Right renal pelvis (tissue), 4 donors: ENCODE measurements at places on chromosomes 7 and 10. TPM values are rescaled to one million over a fixed set of nuclear protein-coding genes. Genes with fewer than 3 reads are reported as not detected.

DNA sequence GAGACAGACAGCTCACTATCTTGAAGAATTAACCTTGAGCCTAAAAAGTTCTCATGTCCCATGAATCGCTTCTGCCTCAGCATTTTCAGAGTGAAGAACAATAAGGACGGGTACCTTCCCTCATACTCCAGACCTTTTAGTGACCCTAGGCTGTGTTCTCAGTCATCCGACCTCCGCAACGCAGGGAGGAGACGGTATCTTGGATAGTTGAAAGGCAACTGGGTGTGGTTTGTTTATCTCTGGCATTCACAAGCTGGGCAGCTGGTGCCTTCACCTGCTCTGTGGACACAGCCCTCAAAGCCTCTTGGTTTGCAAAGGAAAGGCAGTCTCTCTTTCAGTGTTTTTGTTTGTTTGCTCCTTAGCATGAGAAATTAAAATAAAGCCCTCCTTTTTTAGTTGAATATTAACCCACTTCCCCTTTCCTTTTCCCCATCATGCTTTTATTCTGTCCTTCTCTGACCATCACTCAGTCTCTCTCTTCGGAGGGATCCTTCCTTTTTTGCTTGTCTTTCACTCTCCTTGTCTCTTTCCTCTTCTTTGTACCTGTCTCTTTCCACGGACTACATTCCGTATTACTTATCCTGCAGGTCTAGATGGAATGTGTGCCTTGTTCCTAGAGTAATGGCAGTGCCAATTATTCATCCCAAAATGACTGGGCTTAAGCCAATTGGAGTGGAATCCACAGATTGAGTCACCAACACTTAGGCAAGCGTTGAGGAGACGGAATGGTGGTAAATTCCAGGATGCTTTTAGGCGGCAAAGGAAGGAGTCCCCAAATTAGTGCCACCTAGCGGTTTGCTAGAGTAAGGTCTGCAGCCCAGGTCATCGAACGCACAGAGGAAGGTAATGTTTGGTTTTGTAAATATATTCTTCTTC lies 45.8 kb downstream of the PRR15 start:
- no peak for DNase-seq

DNA sequence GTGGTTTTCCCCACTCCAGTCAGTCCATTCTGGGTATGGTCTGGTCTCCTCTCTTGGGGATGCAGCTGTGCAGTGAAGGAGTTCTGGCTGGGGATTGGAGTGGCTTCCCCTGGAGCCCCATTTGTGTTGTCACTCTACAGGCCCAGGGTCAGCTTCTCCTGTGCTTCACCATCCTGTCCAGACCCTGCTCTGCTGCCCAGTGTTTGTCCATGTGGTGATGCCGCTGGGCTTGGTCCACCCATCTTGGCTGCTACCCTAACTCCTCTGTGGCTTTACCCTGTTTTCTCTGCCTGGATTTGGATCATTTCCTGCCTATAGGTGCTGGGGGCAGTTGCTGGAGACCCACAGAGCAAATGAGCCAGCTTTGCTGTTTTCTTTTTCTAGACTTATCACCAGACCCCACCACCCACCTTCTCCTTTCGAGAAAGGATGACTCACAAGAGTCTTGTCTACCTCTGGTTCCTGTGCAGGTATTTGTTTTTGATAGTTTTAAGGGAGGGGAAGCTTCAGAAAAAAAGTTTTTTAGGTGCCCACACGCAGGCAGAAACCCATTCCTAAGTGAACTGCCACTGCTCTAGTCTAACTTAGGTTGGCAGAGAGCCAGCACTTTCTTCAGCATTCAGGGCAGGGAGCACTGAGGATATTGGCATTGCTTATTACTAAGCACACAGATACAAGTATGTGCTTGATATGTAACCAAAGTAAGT lies 8.5 kb downstream of the ZDHHC16 start:
- no peak for DNase-seq

Gene MLXIPL
- 5.1 TPM for polyA plus RNA-seq

DNA sequence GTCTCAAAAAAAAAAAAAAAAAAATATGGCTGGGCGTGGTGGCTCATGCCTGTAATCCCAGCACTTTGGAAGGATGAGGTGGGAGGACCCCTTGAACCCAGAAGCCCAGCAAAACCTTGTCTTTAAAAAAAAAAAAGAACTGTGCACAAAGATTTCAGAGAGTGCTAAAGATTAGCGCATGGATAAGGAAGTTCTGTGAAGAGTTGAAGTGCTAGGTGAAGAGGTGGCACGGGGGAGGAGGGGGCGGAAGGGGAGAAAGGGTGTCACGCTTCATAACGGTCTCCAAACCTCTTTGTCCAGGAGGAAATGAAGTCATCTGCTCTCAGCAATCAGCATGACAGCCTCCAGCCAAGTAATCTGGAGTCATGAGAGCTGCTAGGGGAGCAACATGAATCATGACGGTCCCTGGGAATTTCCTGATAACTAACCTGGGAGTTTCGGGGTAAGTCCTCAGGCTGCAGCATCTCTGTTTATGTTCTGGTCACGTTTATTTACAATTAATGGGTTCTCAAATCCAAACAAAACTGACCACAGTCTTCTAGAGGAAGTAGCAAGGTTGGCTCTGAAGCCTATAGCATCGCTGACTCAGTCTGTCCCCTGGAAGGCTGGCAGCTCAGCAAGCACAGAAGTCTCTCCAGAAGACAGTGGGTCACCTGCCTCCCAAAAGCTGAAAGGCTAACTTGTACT lies 1.9 kb upstream of the PLAU start:
- no peak for DNase-seq

Gene EEF1AKMT2
- polyA plus RNA-seq = 41.4 TPM

DNA sequence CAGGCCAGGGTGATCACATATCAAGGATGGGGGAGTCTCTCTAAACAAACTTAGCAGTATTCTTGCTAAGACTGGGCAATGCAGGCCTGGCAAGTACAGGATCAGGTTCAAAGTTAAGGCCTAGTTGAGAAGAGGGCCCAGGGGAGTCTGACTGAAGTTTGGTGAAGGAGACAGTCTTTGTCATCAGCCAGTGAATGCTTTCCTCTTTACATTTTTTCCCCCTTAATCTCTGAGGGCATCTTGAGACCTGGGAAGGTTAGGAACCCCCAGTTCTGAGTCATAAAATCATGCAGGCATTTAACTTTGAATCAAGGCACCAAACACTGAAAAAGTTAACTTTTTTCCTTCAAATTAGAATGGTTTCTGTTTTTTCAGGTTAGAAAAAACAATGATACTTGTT lies 311.5 kb downstream of the REEP3 start:
- DNase-seq = no peak

- DNase-seq = no peak
Observed at GRCh38 chr10:101687071-101687658, 7.8 kb downstream of the FBXW4 start.

DNA sequence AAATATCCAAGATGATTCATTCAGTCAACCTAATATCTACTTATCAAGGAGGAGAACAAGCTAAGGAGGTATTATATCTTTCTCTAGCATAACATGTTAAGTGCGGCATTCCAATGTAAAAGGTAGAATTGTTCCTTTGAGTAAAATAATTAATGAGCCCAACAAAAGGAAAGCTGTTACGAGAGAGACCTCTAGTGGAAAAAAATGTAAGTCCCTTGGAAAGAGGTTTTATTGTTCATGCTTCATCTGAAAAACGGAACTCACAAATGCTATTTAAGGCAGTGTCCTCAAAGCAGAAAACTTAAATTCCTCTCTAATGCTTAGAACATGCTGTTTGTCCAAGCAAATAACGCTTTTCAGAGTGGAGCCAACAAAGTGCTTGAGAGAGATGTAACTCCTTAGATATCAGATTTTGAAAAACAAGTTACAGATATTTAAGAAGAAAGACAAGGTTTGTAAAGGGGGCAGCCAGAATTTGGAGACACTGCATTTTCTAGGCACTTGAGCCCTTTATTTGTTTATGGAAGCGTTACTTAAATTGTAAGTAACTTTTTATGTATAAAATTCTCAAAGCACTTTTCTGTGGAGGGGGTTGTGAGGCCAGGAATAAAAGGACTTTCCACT lies 119.9 kb downstream of the TFEC start:
- no peak for DNase-seq

- no peak for DNase-seq
Observed at GRCh38 chr7:64802699-64803098, 8.5 kb downstream of the ZNF138 start.

Gene TMEM229A
- polyA plus RNA-seq = 0.17 TPM

- DNase-seq = no peak
Observed at GRCh38 chr7:25430200-25430931, 202.1 kb upstream of the NPVF start.

DNA sequence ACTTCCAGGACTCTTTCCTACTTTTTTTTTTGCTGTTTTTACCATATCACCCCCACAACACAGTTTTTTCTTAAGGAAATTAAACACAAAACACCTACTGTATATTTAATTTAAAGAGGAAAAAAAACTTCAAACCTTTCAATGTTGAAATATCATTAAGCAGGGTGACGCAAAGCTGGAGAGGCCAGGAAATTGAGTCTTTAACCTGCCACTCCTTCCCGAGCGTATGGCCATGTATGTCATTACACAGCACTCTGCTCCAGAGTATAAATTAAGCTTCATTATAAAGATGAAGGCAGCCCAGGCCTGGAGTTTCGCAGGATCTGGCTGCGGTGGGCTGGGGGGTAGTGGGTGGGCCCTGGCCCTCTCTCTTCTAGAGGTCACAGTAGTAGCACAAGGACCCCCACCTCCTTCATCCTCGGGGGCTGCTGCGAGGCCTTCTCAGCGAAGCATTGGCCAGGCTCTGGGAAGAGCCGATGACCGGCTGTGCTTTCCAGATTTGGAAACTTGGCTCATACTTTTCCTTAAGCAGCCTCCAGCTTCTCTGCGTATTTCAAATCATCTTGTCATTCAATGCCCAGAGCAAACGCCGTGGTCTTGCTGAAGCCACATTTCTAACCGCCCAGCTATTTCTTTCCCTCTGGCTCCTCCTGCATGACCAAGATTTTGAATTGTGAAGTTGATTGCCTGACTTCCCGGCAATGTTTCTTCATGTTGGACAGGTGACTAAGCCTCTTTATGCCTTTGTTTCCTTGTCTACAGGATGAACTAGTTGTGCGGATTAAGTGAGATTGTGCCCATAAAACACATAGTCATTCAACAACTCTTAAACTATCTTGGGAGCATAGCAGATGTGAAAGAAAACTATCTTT lies 765.1 kb downstream of the SUGCT start:
- no peak for DNase-seq

GRCh38 chr10:96473866-96474265 lies 39.9 kb downstream of the TLL2 start:
- DNase-seq = no peak
